ENCODE measurements at places on chromosomes 11 and 22.

GRCh38 chr11:29352273-29352795 is 664.5 kb downstream of the KCNA4 start:
- DNase-seq = no peak

GRCh38 chr11:86800076-86800959 is at the start of gene PRSS23:
TSS of gene PRSS23 (plus strand) at chr11:86800542. CDS start at chr11:86807644, 7,102 bp downstream.
- no peak for DNase-seq

GRCh38 chr11:118961189-118961588 is 5.1 kb downstream of the UPK2 start:
- DNase-seq = no peak

DNA sequence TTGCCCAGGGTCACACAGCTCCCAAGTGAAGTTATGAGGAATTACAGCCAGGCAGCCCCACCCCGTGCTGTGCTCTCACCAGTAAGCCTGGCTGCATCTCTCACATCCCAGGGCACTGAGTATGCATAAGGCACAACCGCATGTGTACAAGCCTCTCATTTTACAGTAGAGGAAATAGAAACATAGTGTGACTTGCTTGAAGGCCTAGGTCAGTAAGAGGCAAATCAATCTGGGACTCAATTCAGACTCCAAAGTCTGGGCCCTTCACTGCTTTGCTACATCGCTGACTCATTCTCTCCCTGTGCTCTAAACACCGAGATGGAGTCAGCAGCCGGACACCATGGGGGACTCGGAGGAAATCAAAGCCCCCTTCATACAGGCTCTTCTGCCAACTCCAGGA is 7.9 kb downstream of the ABTB2 start:
- DNase-seq = no peak

GRCh38 chr11:70483077-70483861 is 84.9 kb downstream of the CTTN start:
- peak; percentile 19 for DNase-seq
